BJ (cell line): ENCODE measurements at places on chromosomes 1 and 21. TPM values are rescaled to one million over a fixed set of nuclear protein-coding genes. Genes with fewer than 3 reads are reported as not detected.

DNA sequence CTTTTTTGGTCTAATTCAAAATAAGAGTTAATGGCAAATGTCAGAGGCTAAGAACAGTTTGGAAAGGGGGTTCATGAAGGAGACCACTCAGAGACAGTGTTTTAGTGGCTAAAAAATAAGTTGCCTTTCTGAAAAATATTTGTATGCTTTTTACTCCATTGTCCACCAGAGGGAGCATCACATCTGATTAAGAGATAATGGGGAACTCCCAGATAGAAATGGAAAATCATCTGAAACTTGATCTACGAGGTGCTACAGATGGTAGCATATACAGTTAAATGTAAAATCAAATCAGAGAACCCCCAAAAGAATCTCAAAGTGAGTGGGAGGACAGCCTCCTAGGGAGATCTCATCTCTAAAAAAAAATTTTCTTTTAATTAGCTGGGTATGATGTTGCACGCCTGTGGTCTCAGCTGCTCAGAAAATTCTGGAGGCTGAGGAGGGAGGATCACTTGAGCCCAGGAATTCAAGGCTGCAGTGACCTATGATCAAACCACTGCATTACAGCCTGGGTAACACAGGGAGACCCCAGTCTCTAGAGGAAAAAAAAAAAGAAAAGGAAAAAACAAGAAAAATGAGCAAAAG, 9.7 kb downstream of the SMYD3 start:
- DNase-seq, result no peak

DNA sequence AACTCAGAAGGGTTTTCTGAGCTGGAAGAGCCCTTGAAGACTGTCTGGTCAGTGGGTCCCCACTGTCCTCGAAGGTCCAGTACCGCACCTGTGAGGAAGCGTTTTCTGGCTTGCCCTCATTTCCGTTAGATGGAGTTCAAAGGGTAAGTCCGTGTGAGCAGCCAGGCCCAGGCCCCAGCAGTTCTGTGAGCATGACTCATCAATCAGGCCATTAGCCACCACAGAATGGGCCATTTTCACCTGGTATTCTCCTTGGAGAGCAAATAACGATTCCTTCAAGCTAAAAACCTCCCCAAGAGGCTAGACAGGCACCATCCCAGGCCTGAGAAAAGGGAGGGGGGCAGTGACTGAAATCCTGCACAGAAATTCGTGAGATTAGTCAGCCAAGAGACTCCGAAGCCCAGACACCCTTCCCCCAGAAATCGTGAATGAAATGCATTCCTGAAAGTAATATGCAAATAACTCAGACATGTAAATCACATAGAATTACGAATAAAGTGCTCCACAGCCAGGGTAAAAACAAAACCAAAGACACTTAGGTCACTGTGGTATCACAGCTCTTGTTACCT, 66.0 kb downstream of the BCAR3 start:
- peak; percentile 56 for DNase-seq

GRCh38 chr1:143625886-143626285, 345.9 kb downstream of the FAM72C start:
- DNase-seq, result no peak

GRCh38 chr1:10760566-10761502, 35.6 kb downstream of the CASZ1 start:
- no peak for DNase-seq

CD2 gene
- not detected in 2 replicates for polyA plus RNA-seq
